ENCODE measurements at places on chromosomes 7 and 10.
A peak's percentile ranks its signal among the peaks of the same experiment; 100 is the strongest.

DNA sequence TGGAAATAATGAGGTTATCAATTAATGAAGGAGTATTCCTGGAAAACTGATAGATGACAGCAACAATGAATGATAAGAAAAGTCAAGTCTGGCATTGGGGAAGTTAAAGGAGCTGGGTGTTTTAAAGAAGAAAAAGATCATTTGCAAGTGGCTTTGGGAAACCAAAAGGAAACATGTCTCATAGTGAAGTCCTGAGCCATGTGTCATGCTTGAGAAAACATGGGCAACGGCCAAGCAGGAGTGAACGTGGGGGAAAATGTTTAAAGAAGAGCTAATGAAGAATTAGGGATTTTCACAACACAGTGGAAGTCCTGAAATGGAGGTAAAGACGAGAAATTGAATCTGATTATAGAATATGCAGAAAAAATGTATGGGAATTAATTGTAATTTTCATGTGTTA lies 1383.2 kb upstream of the CELF2 start:
- DNase-seq: no peak

GRCh38 chr10:132417257-132417910 lies 20.4 kb downstream of the PWWP2B start:
- no peak for DNase-seq

- no peak for DNase-seq
These were observed 29.8 kb upstream of the PURB start for GRCh38 chr7:44914992-44915607.

DNA sequence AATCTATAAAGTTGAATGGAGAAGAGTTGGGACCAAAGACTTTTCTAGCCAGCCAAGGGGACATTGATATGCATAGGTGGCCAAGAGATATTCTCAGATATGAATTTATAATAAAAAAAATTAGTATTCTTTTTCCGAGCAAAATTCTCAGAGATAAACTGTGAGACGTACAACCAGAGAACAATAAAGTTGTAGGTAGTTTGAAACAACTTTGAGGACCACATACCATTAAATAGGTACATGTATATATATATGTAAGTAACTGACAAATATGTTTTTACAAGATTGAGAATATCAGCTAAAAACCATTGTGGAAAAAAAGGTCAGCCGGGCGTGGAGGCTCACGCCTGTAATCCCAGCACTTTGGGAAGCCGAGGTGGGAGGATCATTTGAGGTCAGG lies 56.5 kb downstream of the EXOC4 start:
- no peak for DNase-seq

- DNase-seq: no peak
These were observed 2.6 kb upstream of the ASCC1 start for GRCh38 chr10:72218726-72219125.

- DNase-seq: no peak
These were observed 73.8 kb downstream of the SHOC2 start for GRCh38 chr10:110993024-110993693.

- no peak for DNase-seq
These were observed 706.9 kb downstream of the LRMDA start for GRCh38 chr10:76138286-76138685.

GRCh38 chr10:114057855-114058254 lies 14.2 kb downstream of the ADRB1 start:
- no peak for DNase-seq

DNA sequence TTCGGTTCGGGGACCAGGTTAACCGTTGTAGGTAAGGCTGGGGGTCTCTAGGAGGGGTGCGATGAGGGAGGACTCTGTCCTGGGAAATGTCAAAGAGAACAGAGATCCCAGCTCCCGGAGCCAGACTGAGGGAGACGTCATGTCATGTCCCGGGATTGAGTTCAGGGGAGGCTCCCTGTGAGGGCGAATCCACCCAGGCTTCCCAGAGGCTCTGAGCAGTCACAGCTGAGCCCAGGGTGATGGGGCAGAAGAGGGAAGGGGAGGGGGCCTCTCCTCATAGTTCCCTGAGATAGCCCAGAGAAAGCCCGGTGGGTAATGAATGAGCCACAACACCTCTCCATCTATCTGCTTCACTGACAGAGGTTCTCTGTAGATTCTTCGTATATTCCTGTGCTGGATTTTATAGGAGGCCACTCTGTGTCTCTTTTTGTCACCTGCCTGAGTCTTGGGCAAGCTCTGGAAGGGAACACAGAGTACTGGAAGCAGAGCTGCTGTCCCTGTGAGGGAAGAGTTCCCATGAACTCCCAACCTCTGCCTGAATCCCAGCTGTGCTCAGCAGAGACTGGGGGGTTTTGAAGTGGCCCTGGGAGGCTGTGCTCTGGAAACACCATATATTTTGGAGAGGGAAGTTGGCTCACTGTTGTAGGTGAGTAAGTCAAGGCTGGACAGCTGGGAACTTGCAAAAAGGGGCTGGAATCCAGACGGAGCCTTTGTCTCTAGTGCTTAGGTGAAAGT lies 16.4 kb downstream of the PRSS2 start:
- DNase-seq: peak; percentile 71

DNA sequence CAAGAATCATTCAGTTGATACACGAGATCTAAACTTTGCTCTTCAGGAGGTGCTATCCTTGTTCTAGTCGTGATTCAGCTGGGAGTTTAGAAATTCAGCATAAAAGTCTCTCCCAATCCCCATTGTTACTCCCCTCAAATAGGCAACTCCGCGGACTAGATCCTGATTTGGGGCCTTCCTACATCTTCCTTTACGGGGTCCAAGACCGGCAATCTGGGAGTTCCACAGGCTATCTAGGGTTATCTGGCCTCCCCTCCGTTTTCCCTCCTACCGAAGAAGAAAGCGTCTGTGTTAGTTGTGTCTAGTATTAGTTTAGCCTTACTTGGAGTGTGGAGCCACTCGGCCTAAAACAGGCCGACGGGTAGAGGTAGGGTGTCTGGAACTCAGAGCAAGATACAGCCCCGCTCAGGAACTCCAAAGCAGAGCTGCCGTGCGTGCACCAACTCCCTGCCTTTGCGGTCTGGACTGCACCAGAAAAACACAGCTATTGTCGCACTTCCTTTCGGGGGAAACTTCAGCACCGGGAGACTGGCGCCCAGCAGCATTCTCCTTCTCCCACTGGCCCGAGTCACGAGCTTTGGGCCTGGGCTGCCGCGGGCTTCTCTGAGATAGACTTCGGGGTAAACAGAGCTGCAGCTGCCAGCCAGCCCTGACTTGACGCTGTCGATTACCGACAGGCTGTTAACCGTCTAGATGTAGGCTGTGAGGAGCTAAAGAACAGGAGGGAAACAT lies 1.5 kb upstream of the DLX5 start:
- DNase-seq: no peak

DNA sequence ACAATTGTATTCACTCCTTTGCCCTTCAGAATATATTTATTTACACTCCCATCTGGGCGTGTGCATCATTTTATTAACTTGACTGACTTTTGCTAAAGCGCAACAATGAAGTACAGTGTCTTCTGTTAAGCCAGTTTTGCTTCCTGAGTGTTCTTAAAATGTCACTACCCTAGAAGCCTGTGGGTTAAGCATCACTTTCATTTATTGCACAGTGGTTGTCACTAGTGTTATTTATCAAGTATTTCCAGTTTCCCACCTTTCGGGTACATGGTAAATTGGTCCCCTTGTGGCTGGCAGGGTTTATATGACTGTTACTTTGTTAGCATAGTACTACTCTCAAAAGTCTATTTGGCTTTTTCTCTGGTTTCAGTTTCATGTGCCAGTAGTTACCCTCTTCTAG lies 3.3 kb downstream of the HILPDA start:
- DNase-seq: no peak

- no peak for DNase-seq
These were observed 27.3 kb upstream of the MRC1 start for GRCh38 chr10:17781856-17782255.

GRCh38 chr10:52115823-52116222 lies 198.3 kb upstream of the DKK1 start:
- DNase-seq: no peak

GRCh38 chr7:39535720-39536119 lies 30.5 kb upstream of the YAE1 start:
- DNase-seq: no peak

DNA sequence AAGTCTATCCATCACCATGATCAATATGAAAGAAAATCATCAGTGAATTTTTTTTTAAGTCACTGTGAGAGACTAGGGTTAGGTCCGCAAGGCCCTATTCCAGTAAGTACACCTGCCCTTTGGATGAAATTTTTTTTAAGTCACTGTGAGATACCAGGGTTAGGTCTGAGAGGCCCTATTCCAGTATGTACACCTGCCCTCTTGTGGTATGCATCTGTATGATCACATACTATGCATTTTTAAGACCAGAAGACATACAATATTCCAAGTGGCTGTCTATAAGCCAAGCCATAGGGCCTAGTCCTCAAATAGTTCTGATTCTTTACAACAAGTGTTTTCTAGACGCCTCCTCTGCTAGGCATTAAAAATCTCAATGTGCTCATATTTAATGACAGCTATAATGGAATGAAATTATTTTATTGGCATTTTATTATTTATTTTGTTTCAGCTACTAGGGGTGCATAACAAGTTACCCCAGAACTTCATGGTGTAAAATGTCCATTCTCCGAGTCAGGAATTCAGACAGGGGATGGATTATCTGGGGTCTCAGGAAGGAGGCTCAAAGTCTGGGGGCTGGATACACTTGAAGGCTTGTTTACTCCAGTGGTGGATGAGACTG lies 53.1 kb downstream of the TEX36 start:
- no peak for DNase-seq

DNA sequence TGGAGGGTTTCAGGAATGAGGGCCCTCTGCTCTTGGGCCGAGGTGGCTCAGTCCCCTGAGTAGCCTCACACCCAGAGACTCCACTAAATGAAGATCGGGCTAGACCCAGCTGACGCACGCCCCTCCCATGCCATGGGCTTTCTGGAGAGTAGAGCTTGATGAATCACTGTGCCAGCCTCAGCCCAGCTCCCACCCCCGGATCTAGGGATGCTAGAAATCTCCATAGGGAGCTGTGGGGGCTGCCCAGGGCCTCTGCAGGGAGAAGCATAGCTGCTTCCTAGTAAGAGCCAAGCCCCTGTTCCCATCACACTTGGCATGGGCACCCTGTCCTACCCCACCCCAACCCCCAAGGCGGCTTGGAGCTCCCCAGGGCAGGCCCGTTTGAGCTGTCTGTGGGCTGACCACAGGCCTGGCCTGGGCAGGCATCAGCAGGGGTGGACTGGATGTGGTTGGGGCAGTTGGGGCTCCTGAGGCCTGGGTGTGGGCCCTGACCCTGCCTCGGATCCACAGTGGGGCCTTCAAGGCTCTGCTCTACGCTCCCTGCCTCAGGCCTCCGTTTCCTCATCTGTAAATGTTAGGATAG lies 121.2 kb downstream of the ZMIZ1 start:
- DNase-seq: no peak

DNA sequence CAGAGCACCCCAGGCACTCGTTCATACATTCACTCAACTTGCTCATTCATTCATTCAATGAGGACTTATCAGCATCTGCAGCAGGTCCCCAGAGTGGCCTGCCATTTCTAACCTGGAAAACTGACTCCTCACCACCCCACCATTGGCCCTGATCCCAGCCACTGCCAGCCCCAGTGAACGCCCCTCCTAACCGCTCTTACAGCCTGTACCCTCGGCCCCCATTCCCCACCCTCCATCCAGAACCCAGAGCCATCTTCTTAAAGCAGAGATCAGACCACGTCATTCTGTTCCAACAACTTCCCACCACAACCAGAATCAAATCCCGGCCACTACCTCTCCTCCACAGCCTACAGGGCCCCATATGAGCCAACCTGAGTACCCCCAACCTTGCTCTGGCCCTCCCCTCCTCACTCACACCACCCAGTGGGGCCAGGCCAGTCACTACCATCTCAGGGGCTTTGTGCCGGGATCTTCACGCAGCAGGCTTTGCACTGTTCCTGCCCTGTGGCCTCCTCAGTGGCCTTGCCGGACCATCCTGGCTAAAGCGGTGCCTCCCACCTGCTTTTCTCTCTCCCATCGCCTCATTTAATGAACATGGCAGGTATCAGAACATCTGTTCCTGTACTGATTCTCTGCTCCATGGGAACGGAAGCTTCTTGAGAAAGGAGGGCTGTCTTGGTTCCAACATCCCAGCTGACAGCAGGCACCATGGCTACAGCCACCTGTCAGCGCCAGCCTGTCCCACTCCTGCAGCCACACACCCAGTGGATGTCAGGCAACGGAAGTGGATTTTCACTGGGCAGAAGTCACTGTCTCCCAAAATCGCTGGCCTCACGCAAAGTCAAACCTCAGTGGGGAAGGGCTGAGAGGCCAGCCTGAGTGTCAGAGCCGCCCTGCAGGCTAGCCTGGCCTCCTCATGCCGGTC lies 45.4 kb downstream of the FAM53B start:
- DNase-seq: no peak

- no peak for DNase-seq
These were observed 1560.0 kb upstream of the LRRTM3 start for GRCh38 chr10:65365878-65366277.

GRCh38 chr7:69599286-69599954 lies 1.1 kb downstream of the AUTS2 start:
- no peak for DNase-seq

DNA sequence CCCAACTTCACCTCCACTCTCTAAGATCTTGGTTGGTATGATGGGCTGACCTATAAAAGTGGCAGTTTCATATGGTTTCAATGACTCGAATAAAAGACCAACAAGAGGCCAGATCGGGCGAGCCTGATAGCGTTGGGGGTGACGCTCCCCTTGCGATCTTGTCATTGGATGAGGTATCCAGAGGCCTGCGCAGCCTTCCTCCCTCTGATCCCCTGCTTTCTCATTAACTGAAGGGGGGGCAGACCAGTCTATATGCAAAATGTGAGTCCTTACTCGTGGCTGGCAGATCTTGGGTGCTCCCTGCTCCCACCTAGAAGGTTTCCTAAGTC lies 937 bp upstream of the COBL start:
- DNase-seq: no peak

- no peak for DNase-seq
These were observed 208.2 kb upstream of the PRKCQ start for GRCh38 chr10:6788231-6788630.

- DNase-seq: peak; percentile 66
These were observed 427.6 kb downstream of the PHTF2 start for GRCh38 chr7:78226059-78226719.

GRCh38 chr7:122350701-122351100 lies 46.2 kb upstream of the FEZF1 start:
- no peak for DNase-seq

GRCh38 chr10:105187243-105187642 lies 546.2 kb downstream of the SORCS3 start:
- no peak for DNase-seq

DNA sequence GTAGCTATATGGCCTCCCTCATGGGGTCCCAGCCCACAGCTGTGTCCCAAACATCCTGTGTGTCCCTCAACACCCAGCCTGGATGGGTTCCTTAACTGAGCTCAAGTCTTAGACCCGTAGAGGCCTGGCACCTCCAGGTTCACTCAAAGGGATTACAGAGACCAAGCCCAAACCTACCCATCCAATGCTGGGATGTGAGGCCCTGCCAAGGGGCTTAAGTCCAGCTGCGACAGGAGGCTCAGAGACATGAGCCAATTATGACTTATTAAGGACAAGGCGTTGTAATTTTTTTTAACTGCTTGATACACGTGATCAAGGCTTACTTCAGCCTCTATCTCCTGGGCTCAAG lies 105.6 kb upstream of the RET start:
- no peak for DNase-seq

DNA sequence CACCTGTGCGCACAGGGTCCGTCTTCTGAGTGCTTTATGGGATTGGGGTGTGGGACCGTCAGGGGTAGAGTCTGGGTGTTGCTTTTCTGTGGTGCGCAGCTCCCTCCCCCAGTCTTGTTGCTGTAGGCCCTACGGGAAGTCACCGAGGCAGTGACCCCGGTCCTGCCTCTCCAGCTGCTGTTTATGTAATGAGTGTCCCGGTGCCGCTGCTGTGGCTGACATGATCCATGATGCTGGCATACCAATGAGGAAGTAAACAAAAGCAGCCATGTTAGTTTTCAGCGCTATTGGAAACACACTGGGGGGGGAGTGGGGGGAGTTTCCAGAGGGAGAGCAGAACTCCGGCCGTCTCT lies 1.1 kb downstream of the TRIM8 start:
- DNase-seq: peak; percentile 71
